ENCODE measurements at places on chromosomes 16 and 17.

GRCh38 chr17:42886283-42887176, 14.1 kb upstream of the G6PC1 start:
- DNase-seq = no peak

DNA sequence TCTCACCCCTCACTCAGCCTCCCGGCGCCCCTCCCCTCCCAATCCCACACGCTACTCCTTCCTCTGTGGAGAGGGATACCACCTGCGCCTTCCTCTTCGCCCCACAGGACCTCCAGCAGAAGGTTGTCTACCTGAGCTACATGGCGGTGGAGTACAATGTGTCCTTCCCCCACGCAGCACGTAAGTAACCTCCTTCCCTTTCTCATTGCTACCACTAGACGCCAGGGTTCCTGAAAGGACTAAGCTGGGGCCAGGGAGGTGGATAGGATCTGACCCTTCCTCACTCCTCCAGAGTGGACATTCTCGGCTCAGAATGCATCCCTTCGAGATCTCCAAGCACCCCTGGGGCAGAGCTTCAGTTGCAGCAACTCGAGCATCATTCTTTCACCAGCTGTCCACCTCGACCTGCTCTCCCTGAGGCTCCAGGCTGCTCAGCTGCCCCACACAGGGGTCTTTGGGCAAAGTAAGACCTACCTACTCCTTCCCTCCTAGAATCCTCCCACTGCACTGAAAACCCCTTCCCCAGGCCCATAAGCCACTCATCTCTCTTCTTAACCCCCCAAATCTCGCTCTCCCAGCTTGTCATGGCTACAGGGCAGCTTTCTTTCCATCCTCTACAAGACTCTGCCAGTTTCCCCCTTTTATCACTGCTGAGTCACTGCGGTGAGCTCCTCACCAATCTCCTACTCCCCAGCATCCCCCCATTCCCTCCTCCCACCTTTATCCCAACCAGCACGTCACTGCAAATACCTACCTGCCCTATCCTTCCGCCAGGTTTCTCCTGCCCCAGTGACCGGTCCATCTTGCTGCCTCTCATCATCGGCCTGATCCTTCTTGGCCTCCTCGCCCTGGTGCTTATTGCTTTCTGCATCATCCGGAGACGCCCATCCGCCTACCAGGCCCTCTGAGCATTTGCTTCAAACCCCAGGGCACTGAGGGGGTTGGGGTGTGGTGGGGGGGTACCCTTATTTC, 1.5 kb downstream of the CD68 start:
- no peak for DNase-seq

DNA sequence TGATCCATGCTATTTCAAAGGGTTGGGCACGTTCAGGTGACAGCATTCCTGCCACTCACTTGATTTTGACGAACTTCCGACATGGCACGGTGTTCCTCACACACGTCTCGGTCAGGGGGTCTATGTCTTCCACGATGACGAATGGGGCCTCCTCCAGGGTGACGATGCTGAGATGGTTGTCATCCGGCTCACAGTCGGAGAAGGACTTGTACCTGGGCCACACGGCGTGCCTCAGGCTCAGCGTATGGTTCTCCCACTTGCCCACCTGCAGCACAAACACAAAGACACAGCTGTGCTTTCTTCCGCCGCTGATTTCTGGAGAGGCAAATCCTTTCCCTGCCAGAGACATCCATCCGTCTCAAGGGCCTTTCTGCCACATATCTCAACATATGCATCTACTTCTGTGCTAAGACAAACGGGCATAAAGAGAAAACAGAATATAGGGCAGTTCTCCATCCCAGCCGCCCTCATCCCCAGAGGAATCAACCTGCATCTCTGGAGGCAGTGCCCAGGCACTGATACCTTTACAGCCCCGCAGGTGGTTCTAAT, 332.5 kb downstream of the GRIN2A start:
- DNase-seq = no peak

- no peak for DNase-seq
Observed at GRCh38 chr17:43395165-43395564, 3.6 kb upstream of the ARL4D start.

GRCh38 chr17:2801841-2802240, 5.6 kb downstream of the RAP1GAP2 start:
- no peak for DNase-seq

DNA sequence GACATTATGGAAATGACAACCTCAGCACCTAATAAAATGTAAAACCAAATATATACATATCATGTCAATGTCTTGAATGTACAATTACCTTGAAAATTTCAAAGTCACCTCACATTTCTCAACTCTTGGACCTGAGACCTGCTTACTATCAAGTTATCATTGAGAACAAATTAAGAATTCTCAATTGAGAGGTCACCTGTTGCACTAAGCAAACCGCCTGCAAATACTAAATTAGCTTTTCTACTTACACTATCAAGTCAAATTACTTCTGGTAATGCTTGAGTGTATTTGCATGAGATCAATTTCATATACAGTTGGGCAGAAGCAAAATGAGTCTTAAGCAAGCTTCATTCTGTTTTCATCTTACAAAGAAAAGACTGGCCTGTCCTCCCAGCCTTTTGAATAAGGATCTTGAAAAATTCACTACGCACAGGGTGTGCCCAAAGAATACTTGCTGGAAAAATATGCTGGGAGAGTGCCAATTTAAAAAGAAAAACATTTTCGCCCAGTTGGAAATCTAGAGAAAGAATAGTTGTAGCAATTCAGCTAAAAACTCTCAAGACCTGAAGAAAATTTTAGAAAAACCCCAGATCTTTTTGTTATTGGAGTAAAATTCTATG, 35.7 kb downstream of the KANSL1 start:
- DNase-seq = no peak

GRCh38 chr16:74305978-74306784, 9.6 kb downstream of the PSMD7 start:
- DNase-seq = no peak

- no peak for DNase-seq
Observed at GRCh38 chr17:4947411-4948165, 742 bp downstream of the PFN1 start.

- DNase-seq = peak; percentile 33
Observed at GRCh38 chr16:86072328-86073102, 173.6 kb downstream of the IRF8 start.

DNA sequence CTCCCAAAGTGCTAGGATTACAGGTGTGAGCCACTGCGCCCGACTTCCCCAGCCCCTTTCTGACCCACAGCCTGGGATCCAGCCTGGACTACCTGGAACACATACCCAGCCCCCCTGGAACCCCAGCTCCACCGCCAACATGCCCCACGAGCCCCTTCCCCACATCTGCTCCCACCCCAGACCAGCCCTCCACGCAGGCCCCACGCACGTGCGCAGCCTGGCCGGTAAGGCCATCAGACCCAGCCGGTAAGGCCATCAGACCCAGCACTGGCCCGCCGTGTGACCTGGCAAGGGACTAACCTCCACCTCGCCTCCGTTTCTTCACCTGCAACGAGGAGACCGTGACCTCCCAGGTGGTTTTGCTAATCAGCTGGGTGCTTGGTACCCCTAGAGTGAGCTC, 46.5 kb downstream of the RPH3AL start:
- no peak for DNase-seq

DNA sequence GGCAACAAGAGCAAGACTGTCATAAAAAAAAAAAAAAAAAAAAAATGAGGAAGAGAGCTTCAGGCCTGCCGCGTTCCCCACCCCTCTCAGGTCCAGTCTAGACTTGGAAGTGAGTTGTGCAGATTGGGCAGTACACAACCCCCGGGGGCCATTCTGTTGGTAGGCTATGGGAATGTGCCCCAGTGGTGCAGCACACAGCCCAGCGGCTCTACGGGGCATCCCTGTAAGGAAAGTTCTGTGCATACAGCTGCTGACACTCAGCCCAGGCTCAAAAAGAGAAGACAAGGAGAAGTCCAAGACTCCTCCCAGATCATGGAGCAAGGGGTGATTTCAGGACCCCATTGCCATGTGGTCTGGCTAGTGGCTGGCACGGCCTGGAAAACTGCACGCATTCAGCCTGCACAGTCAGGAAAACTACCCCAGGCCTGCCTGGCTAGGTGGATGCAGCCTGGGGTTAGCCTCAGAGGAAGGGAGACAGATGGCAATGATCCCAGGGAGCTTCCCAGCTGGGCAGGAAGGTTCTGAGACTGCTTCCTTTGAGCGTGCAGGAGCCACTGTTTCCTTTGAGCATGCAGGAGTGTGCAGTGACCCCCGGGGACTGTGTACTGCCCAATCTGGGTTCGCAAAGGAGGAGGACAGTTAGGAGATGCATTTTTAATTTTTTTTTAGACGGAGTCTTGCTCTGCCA, 44.8 kb downstream of the PECAM1 start:
- no peak for DNase-seq

DNA sequence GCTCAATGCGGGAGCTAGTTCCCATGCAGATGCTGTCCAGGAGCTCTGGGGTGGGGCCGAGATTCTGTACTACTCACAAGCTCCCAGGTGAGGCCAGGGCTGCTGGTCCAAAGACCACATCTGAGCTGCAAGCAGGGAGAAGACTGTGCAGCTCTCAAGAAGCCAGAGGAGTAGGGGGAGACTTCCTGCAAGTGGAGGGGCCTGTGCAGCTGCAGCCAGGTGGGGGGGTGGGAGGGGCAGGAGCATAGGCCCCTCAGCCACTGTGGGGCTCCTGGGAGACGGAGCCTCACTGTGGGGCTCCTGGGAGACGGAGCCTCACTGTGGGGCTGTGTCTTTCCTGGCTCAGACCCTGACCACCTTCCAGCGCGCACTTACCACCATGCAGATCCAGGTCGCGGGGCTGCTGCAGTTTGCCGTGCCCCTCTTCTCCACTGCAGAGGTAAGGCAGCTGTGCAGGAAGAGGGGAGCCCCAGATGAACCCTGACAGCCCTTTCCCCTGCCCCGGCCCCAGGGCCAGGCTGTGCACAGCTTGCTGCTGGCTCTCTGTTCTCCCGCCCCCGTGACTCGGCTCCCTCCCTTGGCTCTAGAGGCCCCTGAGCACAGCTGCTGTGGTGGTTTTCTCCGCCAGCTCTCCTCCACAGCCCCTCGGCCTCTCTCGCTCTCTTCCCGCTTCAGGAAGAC, 24.3 kb upstream of the DNAI2 start:
- DNase-seq = no peak

- DNase-seq = no peak
Observed at GRCh38 chr17:83002118-83002805, 77.1 kb upstream of the METRNL start.

- no peak for DNase-seq
Observed at GRCh38 chr17:32609085-32609484, 122.3 kb downstream of the CDK5R1 start.

- no peak for DNase-seq
Observed at GRCh38 chr16:82580298-82580890, 46.4 kb upstream of the CDH13 start.

GRCh38 chr17:63376949-63377348, 69.2 kb downstream of the CYB561 start:
- no peak for DNase-seq

DNA sequence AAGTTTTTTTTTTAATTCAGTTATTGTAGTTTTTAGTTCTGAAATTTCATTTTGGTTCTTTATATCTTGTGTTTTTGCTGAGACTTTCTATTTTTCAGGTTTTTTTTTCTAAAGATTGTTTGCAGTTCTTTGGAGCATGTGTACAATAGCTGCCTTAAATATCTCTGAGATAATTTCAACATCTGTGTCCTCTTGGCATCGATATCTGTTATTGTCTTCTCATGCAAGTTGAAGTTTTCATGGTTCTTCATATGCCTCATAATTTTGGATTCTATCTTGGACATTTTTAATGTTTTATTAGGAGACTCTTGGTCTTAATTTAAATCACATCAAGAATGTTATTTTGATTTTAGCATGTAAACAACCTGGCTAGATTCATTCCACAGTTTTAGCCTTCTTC, 22.8 kb downstream of the COX11 start:
- DNase-seq = no peak

- no peak for DNase-seq
Observed at GRCh38 chr17:17783825-17784656, 52.7 kb downstream of the SREBF1 start.

DNA sequence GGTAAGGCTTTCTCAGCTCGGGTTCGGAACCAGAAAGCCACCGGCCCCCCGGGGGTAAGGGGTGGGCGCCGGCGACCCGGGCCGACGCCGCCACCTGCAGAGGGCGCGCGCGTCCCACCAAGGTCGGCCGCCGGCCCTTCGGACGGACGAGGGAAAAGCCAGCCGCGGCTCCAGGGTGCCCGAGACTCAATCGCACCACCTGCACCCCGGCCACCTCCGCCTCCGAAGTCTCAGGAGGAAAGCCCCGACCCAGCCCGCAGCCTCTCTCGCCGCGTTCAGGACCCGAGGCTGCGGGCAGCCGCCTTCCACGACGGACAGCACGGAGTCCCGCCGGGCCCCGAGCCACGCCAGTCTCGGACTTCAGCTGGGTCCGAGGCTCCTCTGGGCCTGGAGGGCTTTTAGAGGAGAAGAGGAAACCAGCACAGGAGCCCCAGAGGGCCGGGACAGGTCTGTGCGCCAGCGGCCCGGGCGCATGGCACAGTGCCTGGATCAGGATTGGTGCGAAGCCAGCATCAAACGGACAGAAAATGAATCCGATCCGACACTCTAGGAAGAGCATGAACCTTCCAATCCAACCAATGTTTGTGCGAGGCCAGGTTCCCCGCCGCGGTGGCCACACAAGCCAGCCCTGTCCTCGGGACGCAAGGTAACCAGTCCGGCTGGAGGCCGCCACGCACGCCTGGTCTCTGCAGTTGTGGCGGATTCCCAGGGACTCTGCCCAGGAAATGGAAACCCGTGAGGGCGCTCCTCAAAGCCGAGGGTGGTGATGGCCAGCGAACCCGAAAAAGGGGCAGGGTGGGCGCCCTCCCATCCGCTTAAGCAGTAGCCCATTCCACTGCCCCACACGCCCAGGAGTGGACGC, 6.7 kb downstream of the CBX8 start:
- DNase-seq = no peak

Data from HFF-Myc (cell line).